ENCODE measurements at places on chromosomes 4 and X.

DNA sequence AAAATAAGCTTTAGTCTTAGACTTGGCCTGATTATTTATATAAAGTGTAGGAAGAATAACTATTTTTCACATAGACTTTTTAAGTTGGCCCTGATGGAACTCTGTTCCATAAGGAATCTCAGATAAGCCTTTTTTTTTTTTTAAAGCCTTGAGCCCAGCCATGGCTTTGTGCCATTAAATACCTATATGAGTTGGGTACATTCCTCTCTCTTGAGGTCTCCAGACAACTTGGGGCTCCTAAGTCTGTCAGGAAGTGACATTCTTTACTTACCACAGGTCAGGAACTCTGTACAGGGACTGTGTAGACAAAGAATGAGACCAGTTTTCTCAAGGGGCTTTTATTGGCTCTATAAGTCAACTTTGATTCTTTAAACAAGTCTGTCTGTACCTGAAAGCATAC, 27.1 kb upstream of the IGFBP7 start:
- DNase-seq: no peak

DNA sequence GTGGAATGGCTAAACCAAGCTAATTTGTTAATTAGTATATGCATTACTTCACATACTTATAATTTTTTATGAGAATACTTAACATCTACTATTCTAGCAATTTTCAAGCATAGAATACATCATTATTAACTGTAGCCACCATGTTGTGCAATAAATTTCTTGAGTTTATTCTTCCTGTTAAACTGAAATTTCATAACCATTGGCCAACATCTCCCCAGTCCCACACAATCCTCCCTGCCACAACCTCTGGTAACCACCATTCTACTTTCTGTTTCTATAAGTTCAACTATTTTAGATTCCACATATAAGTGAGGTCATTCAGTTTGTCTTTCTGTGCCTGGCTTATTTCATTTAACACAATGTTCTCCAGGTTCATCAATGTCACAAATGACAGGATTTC, 208.5 kb downstream of the PPP4R3C start:
- no peak for DNase-seq

DNA sequence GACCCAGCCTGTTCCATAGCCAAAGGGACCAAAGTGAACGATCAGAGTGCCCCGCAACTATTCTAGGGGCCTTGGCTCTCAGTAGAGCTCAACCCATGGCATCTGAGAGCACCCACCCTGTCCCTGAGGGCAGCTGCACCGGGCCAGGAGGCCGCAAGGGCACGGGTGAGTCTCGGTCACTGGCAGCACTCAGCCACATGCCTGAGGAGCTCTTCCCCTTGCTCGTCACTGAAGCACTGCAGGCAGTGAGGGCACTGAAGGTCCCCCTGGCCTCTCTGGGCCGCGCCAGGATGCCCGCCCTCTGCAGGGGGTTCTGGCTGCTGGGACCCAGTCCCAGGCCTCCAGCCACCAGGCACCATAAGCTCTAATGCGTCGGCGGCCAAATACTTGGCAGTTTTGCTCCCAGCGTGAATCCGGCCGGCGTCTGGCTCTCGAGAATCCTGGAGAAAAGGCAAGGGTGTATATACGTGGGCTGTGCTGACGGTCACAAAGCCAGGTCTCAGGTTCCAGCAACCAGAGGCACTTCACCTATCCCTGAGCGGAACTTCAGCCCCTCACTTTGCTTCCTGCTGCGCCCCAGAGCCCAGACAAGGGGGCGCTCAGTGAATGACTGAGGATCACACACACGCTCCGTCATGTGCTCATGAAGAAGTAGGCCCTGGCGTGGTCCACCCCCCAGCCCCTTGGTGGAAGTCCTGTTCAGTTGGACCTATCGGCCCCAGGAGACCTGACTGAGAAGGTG, 13.9 kb downstream of the TNIP2 start:
- no peak for DNase-seq

DNA sequence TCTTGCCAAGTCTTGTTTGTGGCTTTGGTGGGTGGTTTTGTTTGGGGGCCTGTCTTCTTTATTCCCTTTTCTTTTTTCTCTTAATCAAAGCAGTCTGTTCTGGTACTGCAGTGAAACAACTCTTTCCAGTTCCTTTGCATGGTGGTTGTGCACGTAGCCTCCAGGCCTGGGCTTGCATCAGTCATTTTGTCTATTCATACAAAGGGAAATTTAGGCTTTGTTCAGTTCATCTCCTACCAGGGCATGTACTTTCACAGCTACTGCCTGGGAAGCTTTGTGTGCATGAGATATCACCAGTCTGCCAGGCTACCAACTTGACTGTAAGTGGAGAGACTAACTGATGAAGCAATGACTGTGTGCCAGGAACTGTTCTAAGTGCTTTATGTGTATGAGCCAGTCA, 8.5 kb downstream of the TRIM2 start:
- DNase-seq: no peak

GRCh38 chr4:105414316-105414715, 59.5 kb downstream of the PPA2 start:
- DNase-seq: no peak

DNA sequence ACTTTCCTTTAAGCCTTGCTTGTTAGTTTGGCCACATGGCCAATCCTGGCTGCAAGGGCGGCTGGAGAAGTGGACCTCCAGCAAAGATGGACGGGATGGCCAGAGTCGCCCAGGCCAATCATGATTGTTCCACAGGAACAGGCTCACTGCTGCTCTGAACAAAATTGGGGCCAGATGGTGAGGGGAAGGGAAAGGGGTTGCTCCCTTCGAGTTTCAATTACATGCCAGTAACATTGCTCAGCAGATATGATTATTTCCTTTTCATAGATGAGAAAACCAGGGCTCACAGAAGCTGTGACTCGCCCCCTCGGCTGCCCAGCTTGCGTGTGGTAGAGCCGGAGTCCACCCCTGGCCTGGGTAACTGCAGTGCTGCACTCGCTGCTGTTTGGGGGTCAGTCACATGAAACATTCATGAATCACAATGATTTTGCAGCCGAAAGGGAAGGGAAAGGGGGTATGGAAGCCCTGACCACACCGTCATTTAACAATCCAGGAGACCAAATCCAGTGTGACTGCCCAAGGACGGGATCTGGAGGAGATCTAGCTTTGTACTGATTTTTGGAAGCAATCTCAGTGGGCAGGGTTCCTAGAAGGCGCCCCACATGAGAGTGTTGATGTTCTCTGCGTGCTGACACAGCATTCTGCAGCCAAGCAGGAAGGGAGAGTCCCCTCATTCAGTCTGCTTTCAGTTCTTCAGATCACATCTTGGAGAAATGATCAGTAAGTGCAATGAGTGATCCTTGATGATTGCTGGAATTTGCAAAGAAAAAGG, 77.3 kb upstream of the MSX1 start:
- DNase-seq: no peak

DNA sequence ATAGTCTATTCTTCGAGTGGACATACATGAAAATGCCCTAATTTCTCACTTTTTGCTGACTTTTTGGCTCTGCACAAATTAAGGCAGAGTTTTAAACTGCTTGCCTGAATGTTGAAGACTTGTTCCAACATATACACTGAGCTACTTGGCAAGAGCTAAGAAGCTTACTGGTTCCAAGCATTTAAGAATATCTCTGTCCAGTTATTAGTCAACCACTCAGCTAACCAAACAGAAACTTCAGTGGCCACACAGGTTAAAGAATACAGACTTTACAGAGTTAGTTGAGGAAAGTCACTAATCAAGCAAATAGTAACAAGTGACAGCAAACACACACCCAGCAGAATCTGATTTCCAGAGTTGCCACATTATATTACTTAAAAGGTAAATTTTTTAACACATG, 35.5 kb downstream of the AMER1 start:
- DNase-seq: no peak

DNA sequence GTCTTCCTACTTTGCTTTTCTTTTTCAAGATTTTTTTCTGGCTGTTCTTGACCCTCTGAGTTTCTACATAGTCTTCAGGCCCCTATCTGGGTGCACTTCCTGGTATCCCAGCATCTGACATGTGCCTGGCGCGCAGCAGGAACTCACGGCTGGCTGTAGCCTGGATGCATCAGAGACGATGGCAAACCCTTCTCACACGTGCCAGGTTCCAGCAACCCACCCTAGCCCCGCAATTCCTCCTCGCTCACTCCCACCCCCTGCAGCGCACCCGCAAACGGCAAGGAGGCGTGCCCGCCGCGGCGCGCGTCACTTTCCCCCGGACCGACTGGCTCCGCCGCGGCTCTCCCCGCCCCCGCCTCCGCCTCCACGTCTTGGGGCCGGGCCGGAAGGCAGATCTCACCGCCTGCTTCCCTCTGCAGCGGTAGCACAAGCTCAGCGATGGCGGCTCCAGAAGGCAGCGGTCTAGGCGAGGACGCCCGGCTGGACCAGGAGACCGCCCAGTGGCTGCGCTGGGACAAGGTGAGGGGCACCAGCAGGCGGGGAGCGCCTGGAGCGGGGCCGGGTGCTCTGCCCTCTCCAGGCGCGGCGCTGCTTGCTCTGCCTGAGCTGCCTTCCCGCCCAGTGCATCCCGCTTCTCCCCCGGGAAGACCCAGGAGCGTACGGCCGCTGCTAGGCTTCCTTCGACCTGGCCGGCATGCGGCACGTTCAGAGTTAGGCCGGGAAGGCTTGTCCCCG, at the start of gene PGM2:
PGM2 (plus strand) TSS at position 392 of the 735 bp plus-strand sequence; CDS start at position 439, 47 bp downstream.
- DNase-seq: peak; percentile 89

DNA sequence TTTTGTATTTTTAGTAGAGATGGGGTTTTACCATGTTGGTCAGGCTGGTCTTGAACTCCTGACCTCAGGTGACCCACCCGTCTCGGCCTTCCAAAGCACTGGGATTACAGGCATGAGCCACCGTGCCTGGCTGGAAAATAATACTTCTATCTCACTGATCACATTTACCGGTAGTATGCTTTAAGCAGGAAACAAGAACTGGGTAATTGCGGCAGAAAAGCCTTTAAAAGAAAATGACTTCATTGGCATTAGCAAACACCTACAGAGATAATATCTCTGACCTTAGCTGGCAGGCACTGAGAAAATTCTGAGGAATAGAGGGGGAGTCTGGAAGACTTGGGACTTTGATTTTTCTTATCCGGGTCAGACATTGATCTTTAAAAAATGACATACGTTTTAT, 78.5 kb downstream of the SHROOM3 start:
- DNase-seq: no peak

GRCh38 chr4:27407616-27408015, 547.0 kb downstream of the STIM2 start:
- no peak for DNase-seq

GRCh38 chr4:150009533-150009932, 68.7 kb upstream of the DCLK2 start:
- no peak for DNase-seq

GRCh38 chrX:133215747-133216146, 2.4 kb downstream of the TFDP3 start:
- peak; percentile 12 for DNase-seq

GRCh38 chr4:168685136-168685809, 188.4 kb downstream of the PALLD start:
- peak; percentile 40 for DNase-seq

Data from hindlimb muscle (tissue), 1 donor.